Psoas muscle (tissue), 8 donors: ENCODE measurements at places on chromosomes 5 and 9. TPM values are rescaled to one million over a fixed set of nuclear protein-coding genes. Genes with fewer than 3 reads are reported as not detected.

GRCh38 chr9:129854588-129855110, 19.4 kb downstream of the USP20 start:
- no peaks in the 10 kb centered on the region for H3K36me3 ChIP-seq
- H3K27ac ChIP-seq, result no peak overlapping the region
- DNase-seq, result no peak
- no peaks in the 10 kb centered on the region for H3K4me1 ChIP-seq

- H3K36me3 ChIP-seq, result no peaks in the 10 kb centered on the region
- H3K4me3 ChIP-seq, result no peak overlapping the region
- no peak overlapping the region for H3K27ac ChIP-seq
- DNase-seq, result no peak
- H3K4me1 ChIP-seq, result no peaks in the 10 kb centered on the region
These were observed 193.2 kb downstream of the ADAMTSL1 start for GRCh38 chr9:18666986-18667772.

DNA sequence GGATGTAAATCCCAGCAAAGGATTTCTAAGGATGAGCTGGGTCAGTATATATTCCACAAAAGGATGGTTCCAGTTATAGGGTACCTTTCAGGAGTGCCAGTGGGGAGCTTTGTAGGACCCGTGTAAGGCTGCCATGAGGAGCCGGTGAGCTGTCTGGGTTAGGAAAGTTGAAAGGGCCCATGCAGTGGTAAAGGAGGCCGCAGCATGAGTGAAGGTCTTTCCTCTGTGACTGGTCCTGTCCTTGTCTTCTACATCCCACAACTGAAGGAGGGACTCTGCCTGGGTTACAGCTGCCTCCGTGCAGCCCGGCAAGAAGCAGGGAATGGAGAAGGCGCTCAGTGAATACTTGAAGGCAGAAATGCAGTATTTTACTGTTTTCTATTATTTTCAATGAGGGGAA, 58.9 kb downstream of the HSPA4 start:
- H3K27me3 ChIP-seq, result no peaks in the 10 kb centered on the region
- no peak for DNase-seq
- peaks cover 16% of the 10 kb centered on the region for H3K4me1 ChIP-seq

DNA sequence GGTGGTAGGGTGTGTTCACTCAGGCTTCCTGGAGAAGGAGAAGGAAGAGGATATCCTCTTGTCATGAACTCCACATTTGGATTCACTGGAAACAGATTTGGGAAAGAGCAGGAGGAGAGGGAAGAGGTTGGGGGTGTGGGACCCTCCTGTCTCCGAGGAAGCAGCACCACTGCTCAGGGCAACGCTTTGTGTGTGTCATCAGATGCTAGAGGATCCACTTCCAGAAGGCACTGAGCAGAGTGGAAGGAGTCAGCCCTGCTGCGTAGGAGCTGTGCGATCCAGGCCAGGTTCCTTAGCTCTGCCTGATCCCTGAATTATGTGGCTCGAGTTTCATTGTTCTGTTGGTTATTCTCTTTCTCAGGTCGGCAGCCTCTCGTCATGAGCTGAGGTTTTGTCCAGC, 37.3 kb upstream of the TJP2 start:
- H3K36me3 ChIP-seq, result no peaks in the 10 kb centered on the region
- H3K4me3 ChIP-seq, result no peak overlapping the region
- DNase-seq, result no peak
- H3K27me3 ChIP-seq, result no peaks in the 10 kb centered on the region

- H3K4me3 ChIP-seq, result peak overlapping the region; percentile 87
- no peaks in the 10 kb centered on the region for H3K27me3 ChIP-seq
- peak; percentile 72 for DNase-seq
- H3K27ac ChIP-seq, result peak overlapping the region; percentile 51
These were observed 593 bp downstream of the BRD3OS start for GRCh38 chr9:134025606-134026541.

- no peaks in the 10 kb centered on the region for H3K4me1 ChIP-seq
- no peaks in the 10 kb centered on the region for H3K36me3 ChIP-seq
- H3K27ac ChIP-seq, result no peak overlapping the region
- no peak overlapping the region for H3K4me3 ChIP-seq
- H3K27me3 ChIP-seq, result no peaks in the 10 kb centered on the region
These were observed 24.5 kb upstream of the PDZD2 start for GRCh38 chr5:31614151-31615020.

Gene FREM1
- total RNA-seq, result 3.1 TPM

Gene MARCOL
- total RNA-seq, result not detected
